ENCODE measurements at places on chromosomes 5 and 9.

- H3K36me3 ChIP-seq: no peaks in the 10 kb centered on the region
- H3K27me3 ChIP-seq: no peaks in the 10 kb centered on the region
- no peak overlapping the region for H3K27ac ChIP-seq
- DNase-seq: no peak
- no peak overlapping the region for H3K4me3 ChIP-seq
- H3K4me1 ChIP-seq: no peaks in the 10 kb centered on the region
Measured at GRCh38 chr5:136886608-136887007, 521.3 kb upstream of the TRPC7 start.

DNA sequence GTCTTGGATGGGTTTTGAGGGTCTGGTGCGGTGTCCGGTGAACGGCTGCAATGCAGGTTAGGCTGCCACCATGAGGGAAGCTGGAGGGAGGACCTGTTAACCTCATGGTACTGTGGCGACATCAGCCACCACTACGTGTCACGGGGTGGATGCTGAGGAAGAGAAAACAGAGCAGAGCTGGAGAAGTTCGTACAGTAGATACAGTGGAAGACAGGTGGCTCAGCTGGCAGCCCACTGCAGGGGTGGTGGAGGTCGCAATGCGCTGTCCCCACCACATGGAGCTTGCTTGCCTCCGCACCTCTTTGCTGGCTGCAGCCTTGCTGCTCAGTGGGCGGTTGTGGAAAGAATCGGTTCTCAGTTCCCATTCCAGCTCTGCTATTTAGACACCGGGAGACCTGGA lies 2.8 kb downstream of the DCANP1 start:
- H3K4me1 ChIP-seq: peaks cover 66% of the 10 kb centered on the region
- peak overlapping the region; percentile 10 for H3K27ac ChIP-seq
- no peak overlapping the region for H3K4me3 ChIP-seq
- no peak for DNase-seq
- no peaks in the 10 kb centered on the region for H3K36me3 ChIP-seq
- H3K27me3 ChIP-seq: peaks cover 9% of the 10 kb centered on the region

DNA sequence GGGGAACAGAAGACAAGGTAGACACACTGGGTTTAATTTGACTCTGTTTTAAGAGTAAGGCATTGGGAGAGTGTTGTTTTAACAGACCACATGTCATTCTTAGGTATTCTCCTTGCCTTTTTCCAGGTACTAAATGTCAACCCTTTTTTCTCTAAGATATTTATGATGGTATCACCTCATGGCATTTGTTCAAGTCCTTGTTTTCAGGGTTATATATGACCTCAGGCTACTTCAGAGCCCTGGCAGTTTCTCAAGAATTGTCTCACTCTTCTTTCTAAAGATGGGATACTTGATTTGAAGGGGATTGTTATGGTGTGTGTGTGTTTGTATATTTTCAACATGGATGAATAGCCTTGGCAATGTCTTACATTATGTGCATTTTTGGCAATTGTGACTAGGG lies 131.1 kb upstream of the ACTBL2 start:
- peaks cover 5% of the 10 kb centered on the region for H3K4me1 ChIP-seq
- no peaks in the 10 kb centered on the region for H3K36me3 ChIP-seq
- H3K27ac ChIP-seq: no peak overlapping the region
- no peak overlapping the region for H3K4me3 ChIP-seq
- no peak for DNase-seq
- no peaks in the 10 kb centered on the region for H3K27me3 ChIP-seq

GRCh38 chr5:167406513-167406912 lies 884.9 kb upstream of the WWC1 start:
- no peak for DNase-seq
- H3K27ac ChIP-seq: no peak overlapping the region
- no peak overlapping the region for H3K4me3 ChIP-seq
- no peaks in the 10 kb centered on the region for H3K4me1 ChIP-seq

- no peaks in the 10 kb centered on the region for H3K27me3 ChIP-seq
- H3K4me3 ChIP-seq: no peak overlapping the region
- H3K4me1 ChIP-seq: peaks cover 75% of the 10 kb centered on the region
- peak overlapping the region; percentile 84 for H3K27ac ChIP-seq
- H3K36me3 ChIP-seq: peaks cover 55% of the 10 kb centered on the region
Measured at GRCh38 chr9:94178927-94179326, 80.2 kb upstream of the ZNF169 start.

DNA sequence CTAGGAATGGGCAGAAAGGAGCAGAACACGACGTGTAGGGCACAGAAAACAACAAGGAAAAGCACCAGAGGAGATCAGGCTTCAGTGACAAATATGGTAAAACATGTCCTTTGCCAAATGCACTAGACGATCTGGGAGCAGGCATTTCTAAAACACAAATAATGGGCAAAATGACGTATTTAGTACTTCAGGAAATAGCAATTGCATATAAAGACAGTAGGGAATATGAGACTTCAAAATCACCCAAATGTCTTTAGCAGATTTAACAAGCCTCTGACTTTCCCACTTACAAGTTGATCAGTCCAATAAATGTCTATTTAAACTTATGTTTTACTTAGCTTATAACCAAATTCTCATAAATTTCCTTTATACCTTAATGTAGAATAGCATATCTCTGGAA lies 969.6 kb upstream of the C9orf72 start:
- H3K36me3 ChIP-seq: no peaks in the 10 kb centered on the region
- H3K27me3 ChIP-seq: no peaks in the 10 kb centered on the region
- no peak overlapping the region for H3K4me3 ChIP-seq
- no peaks in the 10 kb centered on the region for H3K4me1 ChIP-seq
- no peak overlapping the region for H3K27ac ChIP-seq

DNA sequence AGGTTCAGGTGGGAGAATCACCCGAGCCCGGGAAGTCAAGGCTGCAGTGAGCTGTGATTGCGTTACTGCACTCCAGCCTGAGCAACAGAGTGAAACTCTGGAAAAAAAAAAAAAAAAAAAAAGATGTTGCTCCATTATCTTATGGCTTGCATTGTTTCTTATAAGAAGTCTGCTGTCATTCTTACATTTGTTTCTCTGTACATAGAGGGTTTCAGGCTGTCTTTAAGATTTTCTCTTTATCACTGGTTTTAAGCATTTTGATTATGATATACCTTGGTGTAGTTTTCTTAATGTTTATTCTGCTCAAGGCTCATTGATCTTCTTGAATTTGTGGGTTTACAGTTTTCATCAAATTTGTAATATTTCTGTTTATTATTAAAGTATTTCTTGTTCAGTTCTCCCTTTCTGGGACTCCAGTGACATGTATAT lies 35.2 kb downstream of the MVB12B start:
- H3K4me3 ChIP-seq: no peak overlapping the region
- no peaks in the 10 kb centered on the region for H3K4me1 ChIP-seq
- no peaks in the 10 kb centered on the region for H3K27me3 ChIP-seq
- DNase-seq: no peak
